ENCODE measurements at places on chromosomes 6 and 20. TPM values are rescaled to one million over a fixed set of nuclear protein-coding genes. Genes with fewer than 3 reads are reported as not detected.

The MAP3K5 gene
- total RNA-seq: 20.1 TPM

The IFNGR1 gene
- total RNA-seq: 79.0 TPM

The FNDC11 gene
- 0.46 TPM for total RNA-seq

The OXT gene
- 0.18 TPM for total RNA-seq

The BAK1 gene
- 11.1 TPM for total RNA-seq

The LY6G6F gene
- total RNA-seq: not detected

The GUCA1A gene
- total RNA-seq: not detected

The DNAH8 gene
- total RNA-seq: 0.09 TPM

The NCOA5 gene
- 5.0 TPM for total RNA-seq

The ATAT1 gene
- 2.0 TPM for total RNA-seq

The ACTL10 gene
- total RNA-seq: 1.9 TPM

The TSBP1 gene
- total RNA-seq: not detected

The SLC22A7 gene
- total RNA-seq: not detected

The SIRPB1 gene
- total RNA-seq: 0.71 TPM

The LINC00237 gene
- not detected for total RNA-seq

The EEF1A1 gene
- 32,567 TPM for total RNA-seq

The BMP6 gene
- 70.7 TPM for total RNA-seq

The NFS1 gene
- total RNA-seq: 25.7 TPM

The CRIP3 gene
- total RNA-seq: not detected

The EYA2 gene
- 0.14 TPM for total RNA-seq

The NKX2-2 gene
- not detected for total RNA-seq

The SHLD1 gene
- 3.1 TPM for total RNA-seq

Data from smooth muscle cell of bladder (primary cell).